A549 treated with AZD2906 at 1 μM for 4 hours (cell line): ENCODE measurements at places on chromosomes 13 and 19. TPM values are rescaled to one million over a fixed set of nuclear protein-coding genes. Genes with fewer than 3 reads are reported as not detected.

The RAD23A gene
- 66.2 to 83.2 TPM (median 80.9 TPM) in 5 replicates for total RNA-seq

The CRLF1 gene
- 5.3 to 11.4 TPM (median 10.2 TPM) in 5 replicates for total RNA-seq

The ARRDC5 gene
- total RNA-seq: not detected in 5 replicates

The TSSK6 gene
- total RNA-seq: 1.2 to 1.8 TPM (median 1.6 TPM) in 5 replicates

The ZNF497 gene
- total RNA-seq: 0.82 to 1.3 TPM (median 1.2 TPM) in 5 replicates

The SHISA7 gene
- 0.01 TPM in 1 of 5 replicates, not detected in the others for total RNA-seq

The RTBDN gene
- total RNA-seq: 0.20 to 0.32 TPM (median 0.22 TPM) in 4 of 5 replicates, not detected in the other

The ALOX5AP gene
- total RNA-seq: 8.5 to 11.5 TPM (median 10.1 TPM) in 5 replicates

The ZNF726 gene
- 0.41 to 0.60 TPM (median 0.46 TPM) in 5 replicates for total RNA-seq

The UPK1A gene
- 0.55 to 1.1 TPM (median 1.1 TPM) in 5 replicates for total RNA-seq

The PRSS57 gene
- total RNA-seq: 0.17 to 0.18 TPM in 2 of 5 replicates, not detected in the others

The LYPD3 gene
- total RNA-seq: 0.15 to 0.42 TPM (median 0.22 TPM) in 5 replicates

The SBK2 gene
- 1.5 to 2.4 TPM (median 1.9 TPM) in 5 replicates for total RNA-seq

The IFI30 gene
- total RNA-seq: 11.7 to 19.6 TPM (median 14.7 TPM) in 5 replicates

The PVR gene
- total RNA-seq: 107 to 123 TPM (median 118 TPM) in 5 replicates

The SCEL gene
- 0.85 to 1.3 TPM (median 1.1 TPM) in 5 replicates for total RNA-seq

The NAA16 gene
- total RNA-seq: 6.6 to 7.9 TPM (median 6.9 TPM) in 5 replicates

The METTL21C gene
- not detected in 5 replicates for total RNA-seq

The ZNF223 gene
- 1.9 to 4.0 TPM (median 3.2 TPM) in 5 replicates for total RNA-seq

The ZNF714 gene
- total RNA-seq: 2.2 to 3.2 TPM (median 2.8 TPM) in 5 replicates

The LRRC25 gene
- 0.06 TPM in 1 of 5 replicates, not detected in the others for total RNA-seq

The KCTD4 gene
- not detected in 5 replicates for total RNA-seq

The OLFM2 gene
- 8.4 to 11.8 TPM (median 10.2 TPM) in 5 replicates for total RNA-seq

The APC2 gene
- total RNA-seq: 1.1 to 2.3 TPM (median 1.8 TPM) in 5 replicates

The CHAMP1 gene
- 21.9 to 26.6 TPM (median 23.8 TPM) in 5 replicates for total RNA-seq

The PSG6 gene
- 0.07 to 0.11 TPM in 2 of 5 replicates, not detected in the others for total RNA-seq

The ACER1 gene
- not detected in 5 replicates for total RNA-seq

The PLPP2 gene
- total RNA-seq: 75.6 to 112 TPM (median 102 TPM) in 5 replicates

The NLRP11 gene
- 0.01 to 0.03 TPM (median 0.03 TPM) in 4 of 5 replicates, not detected in the other for total RNA-seq

The FLT3LG gene
- total RNA-seq: 1.1 to 1.7 TPM (median 1.3 TPM) in 5 replicates

The ERICH4 gene
- not detected in 5 replicates for total RNA-seq

The SYT5 gene
- total RNA-seq: 1.9 to 5.0 TPM (median 3.5 TPM) in 5 replicates

The S1PR5 gene
- total RNA-seq: 0.97 to 1.5 TPM (median 1.4 TPM) in 5 replicates

The PLA2G4C gene
- total RNA-seq: 8.4 to 15.3 TPM (median 10.8 TPM) in 5 replicates

The RNF225 gene
- total RNA-seq: 0.13 to 0.19 TPM (median 0.16 TPM) in 4 of 5 replicates, not detected in the other

The CEBPA gene
- 5.4 to 9.4 TPM (median 9.1 TPM) in 5 replicates for total RNA-seq

The SIGLEC5 gene
- not detected in 5 replicates for total RNA-seq

The PLIN5 gene
- 0.10 to 0.39 TPM (median 0.14 TPM) in 5 replicates for total RNA-seq

The LILRB3 gene
- total RNA-seq: 0.11 to 0.50 TPM (median 0.23 TPM) in 5 replicates
